ENCODE measurements at places on chromosomes 12 and 14.

DNA sequence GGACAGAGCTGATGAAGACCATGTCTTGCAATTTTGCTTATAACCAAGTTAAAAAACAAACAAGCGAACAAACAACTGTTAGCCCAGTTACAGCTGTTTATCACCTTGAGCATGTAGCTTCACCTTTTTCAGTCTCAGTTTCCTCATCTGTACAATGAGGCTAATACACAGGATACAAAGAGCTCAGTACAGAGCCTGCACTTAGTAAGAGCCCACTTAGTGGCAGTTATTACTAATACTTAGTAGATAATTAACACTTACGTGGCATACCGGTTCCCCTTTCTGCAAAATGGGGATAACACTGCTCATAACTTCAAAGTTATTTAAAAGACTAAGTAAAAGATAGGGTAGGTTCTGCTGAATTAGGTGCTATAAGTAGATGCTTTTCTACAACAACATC, 228.0 kb downstream of the MON2 start:
- no peak for DNase-seq

- DNase-seq = no peak
Observed at GRCh38 chr14:102178806-102179205, 39.1 kb downstream of the WDR20 start.

DNA sequence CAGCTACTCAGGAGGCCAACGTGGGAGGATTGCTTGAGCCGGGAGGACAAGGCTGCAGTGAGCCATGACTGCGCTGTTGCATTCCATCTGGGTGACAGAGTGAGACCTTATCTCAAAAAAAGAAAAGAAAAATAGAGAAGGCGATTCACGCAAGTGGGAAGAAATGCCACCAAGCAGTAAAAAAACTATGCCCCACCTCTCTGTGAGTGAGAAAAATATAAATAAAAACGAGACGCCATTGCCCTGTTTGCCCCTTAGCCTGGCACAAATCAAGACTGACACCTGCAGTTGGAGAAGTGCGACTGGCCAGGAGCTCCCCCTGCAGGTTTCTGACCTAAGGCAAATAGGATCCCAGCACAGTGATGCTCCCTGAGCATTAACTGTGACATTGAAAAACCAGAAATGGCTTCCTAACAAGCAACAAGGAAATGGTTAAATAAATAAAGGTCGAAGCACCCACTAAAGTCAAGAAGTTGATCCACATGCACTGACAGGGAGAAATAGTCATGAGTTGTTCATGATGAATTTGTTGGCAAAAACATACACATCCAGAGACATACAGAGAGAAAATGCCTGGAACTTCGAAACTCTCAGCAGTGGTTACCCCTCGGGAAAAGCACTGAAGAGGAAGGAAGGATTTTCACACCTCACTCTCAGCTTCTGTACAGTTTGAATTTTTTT, 21.1 kb downstream of the GSC start:
- DNase-seq = peak; percentile 18

DNA sequence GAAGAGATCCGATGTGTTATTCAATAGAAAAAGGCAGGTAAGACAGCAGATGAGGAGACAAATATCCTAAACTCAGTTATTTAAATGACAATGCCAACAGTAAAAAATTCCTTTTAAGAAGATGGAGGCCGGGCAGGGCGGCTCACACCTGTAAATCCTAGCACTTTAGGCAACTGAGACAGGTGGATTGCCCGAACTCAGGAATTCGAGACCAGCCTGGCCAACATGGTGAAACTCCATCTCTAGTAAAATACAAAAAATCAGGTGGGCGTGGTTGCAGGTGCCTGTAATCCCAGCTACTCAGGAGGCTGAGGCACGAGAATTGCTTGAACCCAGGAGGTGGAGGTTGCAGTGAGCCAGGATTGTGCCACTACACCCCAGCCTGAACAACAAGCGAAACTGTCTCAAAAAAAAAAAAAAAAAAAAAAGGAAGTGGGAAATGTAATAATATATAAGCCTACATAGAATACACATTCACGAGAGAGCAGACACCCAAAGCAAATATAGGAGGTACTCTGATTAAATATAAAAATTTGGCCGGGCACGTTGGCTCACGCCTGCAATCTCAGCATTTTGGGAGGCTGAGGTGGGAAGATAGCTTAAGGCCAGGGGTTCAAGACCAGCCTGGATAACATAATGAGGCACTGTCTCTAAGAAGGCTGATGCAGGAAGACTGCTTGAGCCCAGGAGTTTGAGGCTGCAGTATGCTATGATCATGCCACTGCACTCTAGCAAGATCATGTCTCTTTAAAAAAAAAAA, 19.0 kb downstream of the CORO1C start:
- no peak for DNase-seq

DNA sequence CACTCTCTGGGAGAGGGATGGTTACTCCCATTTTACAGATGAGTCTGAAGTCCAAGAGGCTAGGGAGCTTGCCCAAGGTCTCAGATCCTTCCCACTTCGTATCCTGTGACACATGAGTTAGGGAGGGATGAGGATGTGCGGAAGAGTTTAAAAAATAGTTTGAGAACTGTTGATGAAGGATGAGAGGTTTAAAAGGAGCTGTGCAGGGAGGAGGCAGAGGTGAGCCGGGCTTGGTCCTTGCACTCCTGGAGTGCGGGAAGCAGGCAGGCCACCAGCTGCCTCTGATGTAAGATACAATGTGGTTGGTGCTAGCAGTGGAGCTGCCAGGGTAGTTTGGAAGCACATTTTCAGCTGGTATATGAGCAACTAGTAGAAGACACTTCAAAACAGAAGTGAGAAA, 46.5 kb downstream of the TSPAN9 start:
- peak; percentile 66 for DNase-seq

- DNase-seq = no peak
Observed at GRCh38 chr14:101320396-101320795, 240.9 kb upstream of the DIO3 start.

- DNase-seq = no peak
Observed at GRCh38 chr14:75915045-75915444, 66.8 kb downstream of the TGFB3 start.

GRCh38 chr14:67564236-67564635, 31.1 kb downstream of the PLEKHH1 start:
- DNase-seq = no peak

- DNase-seq = no peak
Observed at GRCh38 chr14:87600240-87600639, 392.7 kb downstream of the GALC start.

GRCh38 chr14:99134516-99135046, 137.4 kb downstream of the BCL11B start:
- DNase-seq = no peak

DNA sequence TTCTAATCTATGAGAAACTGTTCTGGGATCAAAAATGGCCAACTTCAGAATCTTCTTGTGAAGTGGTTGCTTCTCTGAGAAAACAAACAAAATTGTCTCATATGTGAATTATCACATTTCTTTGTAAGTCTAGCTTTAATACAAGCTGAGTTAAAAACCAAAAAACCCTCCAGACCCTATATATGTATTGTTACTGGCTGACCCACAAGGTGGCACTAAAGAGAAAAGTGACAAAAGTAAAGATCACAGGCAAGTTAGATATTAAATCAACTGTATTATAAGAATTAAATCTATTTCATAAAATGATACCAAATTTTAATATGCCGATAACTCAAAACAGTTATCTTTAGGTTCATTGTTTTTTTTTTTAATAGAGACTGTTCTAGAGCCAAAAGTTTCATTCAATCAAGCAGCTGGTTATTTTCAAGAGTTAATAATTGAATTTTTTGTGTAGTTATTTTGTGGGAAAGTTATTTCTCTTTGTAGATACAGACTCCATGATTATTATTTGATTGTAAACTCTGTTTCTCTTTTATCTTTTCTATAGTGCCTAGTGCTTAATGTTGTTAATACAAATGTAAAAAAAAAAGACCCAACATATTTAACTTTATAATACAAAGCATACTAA, 7.5 kb upstream of the TRHDE start:
- peak; percentile 20 for DNase-seq

DNA sequence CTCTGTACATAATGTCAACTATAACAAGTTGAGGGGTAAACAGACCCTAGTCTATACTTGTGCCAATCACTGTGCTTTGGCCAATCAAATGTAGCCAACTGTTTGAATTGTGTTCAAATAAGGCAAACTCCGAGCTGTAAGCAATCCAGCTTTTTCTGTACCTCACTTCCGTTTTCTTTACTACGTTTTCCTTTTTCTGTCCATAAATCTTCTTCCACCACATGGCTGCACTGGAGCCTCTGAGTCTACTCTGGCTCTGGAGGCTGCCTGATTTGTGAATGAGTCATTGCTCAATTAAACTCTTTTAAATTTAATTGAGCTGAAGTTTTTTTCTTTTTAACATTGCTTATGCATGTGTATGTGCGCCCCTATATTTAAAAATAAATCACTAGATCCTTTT, 29.7 kb downstream of the CLEC1A start:
- DNase-seq = no peak

DNA sequence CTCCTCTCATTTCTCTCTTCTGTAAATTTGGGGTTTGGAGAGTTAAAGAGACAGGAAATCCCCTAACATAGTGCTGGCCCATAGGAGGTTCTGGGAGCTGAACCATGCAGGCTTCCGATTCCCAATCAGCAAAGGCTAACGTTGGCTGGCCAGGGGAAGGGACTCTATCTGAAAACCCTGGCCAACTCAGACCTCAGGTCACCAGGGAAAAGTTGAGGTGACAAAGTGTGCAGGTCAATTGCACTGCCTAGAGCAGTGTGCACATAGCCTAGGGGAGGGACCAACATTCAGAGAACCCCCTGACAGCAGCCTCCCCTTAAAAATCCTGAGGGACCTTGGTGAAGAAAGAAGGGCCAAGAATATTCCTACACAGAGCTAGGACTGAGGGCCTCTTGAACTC, 38.9 kb downstream of the TTC7B start:
- no peak for DNase-seq

DNA sequence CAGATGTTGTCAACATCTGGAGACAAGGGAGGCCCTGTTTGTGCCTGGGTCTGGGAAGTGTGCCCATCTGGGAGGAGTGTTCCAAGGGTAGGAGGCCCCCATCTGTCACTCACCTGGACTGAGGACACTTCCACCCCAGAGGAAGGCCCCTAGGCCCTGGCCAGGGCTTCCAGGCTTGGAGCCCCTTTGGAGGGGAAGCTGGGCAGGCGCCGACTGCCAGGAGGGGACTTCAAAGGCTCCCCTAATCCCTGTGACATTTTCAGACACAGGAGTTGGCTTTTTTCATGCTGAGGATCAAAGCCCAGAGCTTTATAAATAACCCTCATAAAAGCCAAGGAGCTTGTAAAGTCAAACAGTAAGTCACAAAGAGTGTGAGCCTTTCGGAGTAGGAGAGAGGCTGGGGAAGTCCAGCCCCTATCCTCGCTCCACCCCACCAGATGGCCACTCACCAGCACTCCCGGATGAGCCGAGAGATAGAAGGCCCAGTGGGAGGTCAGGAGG, 17.6 kb upstream of the FAM222A start:
- no peak for DNase-seq

- peak; percentile 10 for DNase-seq
Observed at GRCh38 chr12:2243275-2243674, 190.5 kb downstream of the CACNA1C start.

DNA sequence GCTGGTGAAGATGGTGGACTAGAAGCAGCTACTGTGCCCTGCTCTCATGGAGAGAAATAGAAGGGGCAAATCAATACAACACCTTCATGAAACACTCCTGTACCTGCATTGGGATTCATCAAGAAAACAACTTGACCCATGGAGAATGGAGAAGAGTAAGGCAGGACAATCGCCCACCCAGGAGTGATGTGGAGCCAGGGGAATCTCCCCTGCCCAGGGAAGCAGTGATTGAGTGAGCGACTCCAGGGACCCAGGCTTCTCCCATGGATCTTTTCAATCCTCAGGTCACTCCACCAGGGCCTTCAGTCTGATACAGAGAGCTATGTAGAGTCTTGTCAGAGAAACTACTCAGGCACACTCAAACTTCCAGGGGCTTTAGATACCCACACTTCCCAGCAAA, 161.9 kb upstream of the DYRK2 start:
- DNase-seq = no peak

DNA sequence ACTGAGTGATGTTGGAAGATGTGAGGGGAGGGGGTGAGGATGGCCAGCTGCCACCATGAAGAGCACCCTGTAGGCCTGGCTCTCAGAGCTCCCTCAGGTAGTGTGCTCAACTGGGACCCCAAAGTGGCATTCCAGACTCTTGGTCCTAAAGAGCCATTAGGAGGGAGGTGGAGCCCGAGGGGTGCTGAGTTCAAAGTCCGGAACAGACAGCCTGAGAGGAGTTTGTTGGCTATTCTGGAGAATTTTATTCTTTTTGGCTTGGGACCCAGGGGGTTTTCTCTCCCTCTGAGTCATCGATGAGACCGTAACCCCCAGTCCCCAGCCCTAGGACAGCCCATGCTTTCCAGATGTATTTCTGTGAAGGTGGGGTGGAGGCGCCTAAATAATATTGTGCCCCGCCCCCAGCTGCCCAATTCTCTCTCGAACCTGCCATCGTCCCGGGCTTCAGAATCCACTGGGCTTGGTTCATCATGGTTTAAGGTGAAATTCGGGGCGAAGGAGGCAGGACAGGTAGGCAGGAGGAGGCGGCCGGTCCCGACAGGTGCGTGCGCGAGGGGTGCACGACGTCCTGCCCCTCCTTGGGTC, 690 bp upstream of the RBP5 start:
- peak; percentile 17 for DNase-seq

DNA sequence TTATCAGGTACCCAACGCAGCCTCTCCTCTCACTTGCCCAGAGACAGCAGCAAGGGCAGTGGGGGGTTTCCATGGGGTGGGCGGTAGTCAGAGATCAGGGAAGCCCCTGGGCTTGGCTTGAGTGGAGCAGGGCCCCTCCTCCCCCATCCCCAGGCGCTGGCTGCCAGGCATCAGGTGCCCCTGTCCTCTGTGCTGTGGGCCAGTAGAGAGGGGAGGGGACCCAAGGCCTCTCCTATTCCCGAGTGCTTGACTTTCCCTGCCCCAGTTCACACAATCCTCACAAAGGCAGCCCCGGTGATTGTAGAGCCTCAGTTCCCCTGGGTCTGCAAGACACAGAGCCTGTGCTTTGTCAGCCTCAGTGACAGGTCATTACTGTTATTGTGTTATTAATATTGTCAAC, 57.7 kb downstream of the MVK start:
- DNase-seq = no peak

DNA sequence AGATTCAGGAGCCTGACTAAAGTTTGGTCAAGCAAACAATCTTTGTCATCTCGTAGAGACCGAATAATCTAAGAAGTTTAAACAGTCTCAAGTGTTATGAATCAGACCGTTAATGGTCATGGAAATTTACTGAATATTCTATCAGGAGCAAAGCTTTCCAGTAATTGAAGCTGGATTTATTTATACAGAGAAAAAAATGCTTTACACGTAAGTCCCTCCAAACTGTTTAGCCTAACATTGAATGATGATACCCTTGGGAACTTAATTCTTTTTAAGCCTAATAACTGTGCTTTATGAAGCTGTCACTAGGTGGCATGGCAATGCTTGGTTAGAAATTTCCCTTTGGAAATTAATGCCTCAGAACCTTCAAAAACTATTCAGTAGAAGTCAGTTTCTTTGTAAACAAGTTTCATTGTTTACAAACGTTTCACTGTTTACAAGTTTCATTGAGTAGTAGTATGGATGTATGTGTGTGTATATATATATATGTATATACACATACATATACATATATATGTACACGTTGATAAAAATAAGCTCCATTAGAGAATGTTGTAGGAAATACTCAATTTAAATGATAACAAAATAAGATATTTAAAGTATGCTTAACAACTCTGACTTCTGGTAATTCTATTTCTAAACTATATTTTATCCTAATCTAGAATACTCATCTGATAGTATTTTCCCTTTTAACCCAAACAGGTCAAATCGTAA, 32.1 kb downstream of the DEPDC4 start:
- DNase-seq = peak; percentile 76

Measured in cardiac fibroblast (primary cell).